OCI-M1 (cell line): ENCODE measurements at places on chromosomes 1 and 21.
A peak's percentile ranks its signal among the peaks of the same experiment; 100 is the strongest.

DNA sequence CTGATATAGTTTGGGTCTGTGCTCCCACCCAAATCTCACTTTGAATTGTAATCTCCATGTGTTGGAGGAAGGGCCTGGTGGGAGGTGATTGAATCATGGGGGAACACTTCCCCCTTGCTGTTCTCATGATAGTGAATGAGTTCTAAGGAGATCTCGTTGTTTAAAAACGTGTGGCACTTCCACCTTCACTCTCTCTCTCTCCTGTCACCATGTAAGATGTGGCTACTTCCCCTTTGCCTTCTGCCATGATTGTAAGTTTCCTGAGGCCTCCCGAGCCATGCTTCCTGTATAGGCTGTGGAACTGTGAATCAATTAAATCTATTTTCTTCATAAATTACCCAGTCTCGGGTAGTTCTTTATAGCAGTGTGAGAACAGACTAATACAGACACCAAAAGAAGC is 40.4 kb downstream of the FRRS1 start:
- peak; percentile 59 for DNase-seq

DNA sequence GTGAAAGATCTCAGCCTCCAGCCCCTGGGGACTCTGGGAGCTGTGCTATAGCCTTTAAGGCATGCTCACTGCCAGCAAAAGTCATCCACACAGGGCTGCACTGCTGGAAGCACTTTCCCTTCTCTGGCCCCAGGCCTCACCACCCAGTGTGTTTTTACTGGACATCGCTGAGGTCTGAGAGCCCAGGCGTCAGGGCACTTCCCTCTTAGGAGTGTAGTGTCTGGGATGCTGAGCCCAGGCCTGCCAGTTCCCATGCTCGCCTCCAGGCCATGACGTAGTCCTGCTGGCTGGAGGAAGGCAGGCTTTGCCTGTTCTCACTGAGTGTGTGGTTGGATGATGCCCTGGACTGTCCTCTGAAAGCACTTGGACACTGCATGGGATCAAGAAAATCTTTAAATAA is 101.2 kb downstream of the GDAP2 start:
- no peak for DNase-seq

GRCh38 chr1:39275836-39276507 is 71.5 kb downstream of the MACF1 start:
- peak; percentile 18 for DNase-seq

DNA sequence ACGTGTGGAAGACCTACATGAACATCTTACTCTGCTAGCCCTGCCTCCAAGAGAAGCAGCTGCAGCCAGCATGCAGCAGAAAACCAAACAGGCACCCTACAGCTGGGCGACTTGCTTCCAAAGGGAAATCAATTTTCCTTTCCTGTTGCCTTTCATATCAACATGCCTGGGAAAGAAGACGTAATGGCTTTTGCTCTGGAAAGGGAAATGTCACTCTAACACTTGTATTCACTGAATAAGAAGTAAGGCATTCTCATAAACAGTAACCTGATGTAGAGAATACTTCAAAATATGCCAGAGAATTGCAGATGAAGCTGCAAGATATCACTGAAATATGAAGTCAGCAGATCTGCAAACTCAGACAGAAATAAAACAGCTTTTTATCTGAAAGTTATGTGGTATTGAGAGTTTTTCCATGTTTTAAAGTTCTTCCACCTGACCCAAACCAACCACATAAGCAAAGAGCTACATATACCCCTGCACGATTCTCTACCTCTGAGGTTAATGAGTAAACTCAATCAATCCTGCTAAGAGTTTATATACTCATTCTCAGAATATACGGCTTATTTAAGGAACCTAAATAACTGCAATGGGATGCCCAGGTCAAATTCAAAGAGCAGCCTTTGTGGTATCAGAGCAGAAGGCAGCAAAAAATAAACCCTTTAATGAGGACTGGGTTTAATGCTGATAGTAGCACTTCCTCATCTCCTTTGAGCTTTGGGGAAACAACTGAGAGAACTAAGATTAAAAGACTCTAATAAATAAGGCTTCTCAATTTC is 150.9 kb downstream of the RERE start:
- DNase-seq: peak; percentile 44

DNA sequence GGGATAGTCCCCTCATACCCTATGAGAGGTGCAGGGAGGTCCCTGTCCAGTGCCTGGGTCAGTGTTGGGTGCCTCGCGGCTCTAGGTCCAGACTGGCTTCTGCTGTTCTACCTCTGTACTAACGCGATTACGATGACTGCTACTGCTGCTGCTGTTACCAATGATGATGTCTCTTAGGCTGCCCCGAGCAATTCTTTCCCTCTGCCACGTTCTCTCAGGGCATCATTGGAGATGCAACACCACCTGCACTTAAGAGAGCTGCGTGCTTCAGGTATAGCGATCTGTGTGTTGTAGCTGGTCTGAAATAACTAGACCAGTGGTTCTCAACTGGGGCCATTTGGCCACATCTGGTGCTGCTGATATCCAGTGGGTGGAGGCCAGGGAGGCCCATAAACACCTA is 36.9 kb downstream of the KAZN start:
- DNase-seq: no peak

GRCh38 chr21:42614811-42615351 is 38.5 kb upstream of the PDE9A start:
- peak; percentile 82 for DNase-seq

- DNase-seq: peak; percentile 13
These were observed 123.4 kb downstream of the HIVEP3 start for GRCh38 chr1:41795205-41795762.

GRCh38 chr1:96519851-96520578 is 201.6 kb upstream of the PTBP2 start:
- peak; percentile 9 for DNase-seq

- DNase-seq: no peak
These were observed 252.7 kb downstream of the DISC1 start for GRCh38 chr1:231879296-231879695.

DNA sequence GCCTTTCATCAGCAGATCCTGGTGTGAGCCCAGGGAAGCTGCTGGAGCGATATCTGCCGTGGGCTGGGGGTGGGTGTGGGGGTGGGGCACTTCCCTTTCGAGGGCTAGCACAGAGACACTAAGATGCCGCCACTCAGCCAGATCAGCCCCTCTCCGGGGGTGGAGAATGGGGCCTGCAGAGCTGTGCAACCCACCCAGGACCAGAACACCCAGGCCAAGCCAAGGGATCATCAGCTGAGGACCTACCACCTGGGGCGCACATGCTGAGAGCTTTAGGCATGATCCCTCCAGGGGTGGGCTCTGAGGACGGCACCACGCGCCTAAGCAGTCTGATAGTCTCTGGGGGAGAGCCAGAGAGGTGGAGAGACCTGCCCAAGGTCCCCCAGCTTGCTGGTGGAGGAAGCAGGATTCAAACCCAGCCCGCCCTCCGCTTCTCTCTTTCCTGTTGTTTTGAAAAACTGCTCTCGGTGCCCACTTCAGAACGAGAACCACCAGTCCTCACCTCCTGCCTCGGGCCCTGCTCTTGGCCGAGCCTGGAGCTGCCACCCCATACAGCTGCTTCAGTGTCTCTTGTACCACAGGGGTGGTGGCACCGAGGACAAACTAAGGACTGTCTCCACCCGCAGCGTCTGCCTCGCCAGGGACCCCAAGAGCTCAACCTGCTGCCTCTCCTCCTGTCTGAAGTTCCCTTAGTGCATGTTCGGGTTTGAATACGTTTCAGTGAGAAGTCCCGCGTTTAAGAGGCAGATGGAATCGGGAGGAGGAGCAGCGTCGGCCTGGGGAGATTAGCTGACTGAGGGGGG is 39.7 kb upstream of the RUNX3 start:
- DNase-seq: no peak

GRCh38 chr21:45328198-45329091 is 40.8 kb upstream of the POFUT2 start:
- DNase-seq: no peak

DNA sequence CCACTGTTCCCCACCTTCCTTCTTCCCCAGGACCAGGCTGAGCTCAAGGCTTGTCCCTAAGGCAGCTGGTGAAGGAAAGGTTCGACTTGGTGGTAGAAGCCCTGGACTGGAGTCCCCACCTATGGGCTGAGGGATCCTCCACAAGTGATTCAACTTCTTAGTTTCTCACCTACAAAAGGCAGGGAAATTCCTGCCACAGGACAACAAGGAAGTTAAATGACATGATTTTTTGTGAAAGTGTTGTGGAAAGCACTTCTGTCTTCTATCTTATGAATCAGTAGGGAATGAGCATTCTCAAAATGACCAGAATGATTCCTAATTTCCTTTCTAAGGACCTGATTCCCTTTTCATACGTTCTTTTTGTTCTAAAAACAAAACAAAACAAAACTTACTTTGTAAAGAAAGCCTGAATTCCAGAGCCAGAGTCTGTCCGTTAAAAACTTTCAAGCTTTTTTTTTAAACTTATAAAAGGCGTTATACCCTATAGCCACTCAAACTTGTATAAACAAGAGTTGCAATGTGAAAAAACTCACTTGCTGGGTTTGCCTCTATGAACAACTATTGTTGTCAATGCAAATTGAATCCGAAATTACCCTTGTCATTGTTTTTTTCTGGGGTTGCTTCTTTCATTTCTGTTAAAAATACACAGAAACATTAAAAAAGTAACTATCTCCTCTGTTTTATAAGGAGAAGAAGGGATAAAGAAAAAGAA is 12.2 kb downstream of the KCNJ15 start:
- no peak for DNase-seq

DNA sequence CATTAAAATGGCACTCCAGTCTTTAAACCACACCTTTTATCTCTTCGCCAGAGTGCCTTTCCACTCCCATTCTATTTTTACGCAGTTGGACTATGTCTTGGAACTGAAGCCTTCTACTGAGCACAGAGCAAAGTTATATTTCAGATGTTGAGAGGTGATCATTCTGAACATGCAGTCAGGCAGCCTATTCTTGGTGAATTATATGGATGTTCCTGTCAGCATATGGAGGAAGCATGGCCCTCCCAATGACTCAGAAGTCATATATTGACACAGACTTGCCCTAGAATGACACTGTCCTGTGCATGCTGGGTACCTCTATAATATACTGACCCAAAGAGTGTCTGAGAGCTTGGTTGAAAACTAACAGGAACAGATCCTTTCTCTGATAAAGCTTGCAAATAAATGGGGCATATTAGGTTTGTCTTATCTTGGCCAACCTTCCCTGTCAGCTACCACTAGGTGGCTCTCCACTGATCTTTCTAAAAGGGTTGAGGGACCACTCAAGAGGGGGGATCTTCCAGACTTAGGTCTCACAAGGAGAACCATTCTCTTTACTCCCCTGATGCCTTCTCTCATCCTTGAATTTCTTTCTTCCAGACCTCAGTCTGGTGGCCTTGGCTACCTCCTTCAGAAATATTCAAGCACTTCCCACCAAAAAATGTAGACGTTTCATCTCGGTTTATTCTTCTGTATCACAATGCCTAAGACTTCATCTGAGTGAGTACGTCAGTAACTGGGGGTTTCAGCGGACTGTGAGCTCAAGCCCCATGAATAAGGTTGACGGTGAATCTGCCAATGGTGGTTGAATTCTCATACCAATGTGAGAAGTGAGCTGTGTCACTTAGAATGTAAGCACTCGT is 11.8 kb upstream of the ALG14 start:
- peak; percentile 69 for DNase-seq

DNA sequence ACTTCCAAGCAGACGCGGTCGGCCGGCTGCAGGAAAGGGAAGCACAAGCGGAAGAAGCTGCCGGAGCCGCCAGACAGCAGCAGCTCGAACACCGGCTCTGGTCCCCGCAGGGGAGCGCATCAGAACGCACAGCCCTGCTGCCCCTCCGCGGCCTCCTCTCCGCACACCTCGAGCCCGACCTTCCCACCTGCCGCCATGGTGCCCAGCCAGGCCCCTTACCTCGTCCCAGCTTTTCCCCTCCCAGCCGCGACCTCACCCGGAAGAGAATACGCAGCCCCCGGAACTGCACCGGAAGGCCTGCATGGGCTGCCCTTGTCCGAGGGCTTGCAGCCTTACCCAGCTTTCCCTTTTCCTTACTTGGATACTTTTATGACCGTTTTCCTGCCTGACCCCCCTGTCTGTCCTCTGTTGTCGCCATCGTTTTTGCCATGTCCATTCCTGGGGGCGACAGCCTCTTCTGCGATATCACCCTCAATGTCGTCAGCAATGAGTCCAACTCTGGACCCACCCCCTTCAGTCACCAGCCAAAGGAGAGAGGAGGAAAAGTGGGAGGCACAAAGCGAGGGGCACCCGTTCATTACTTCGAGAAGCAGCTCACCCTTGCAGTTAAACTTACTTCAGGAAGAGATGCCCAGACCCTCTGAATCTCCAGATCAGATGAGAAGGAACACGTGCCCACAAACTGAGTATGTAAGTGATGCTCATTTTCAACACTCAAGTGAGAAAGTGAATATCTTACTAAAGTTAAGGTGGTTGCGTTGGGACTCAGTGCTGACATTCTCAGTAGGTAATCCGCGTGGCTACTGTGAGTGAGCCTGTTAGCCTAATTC is 25.5 kb downstream of the UTS2 start:
- DNase-seq: no peak

- DNase-seq: no peak
These were observed 125.2 kb downstream of the ZNF648 start for GRCh38 chr1:181936269-181936668.

- no peak for DNase-seq
These were observed 425.4 kb downstream of the ADGRL2 start for GRCh38 chr1:82226186-82226505.

GRCh38 chr1:87598429-87598828 is 269.7 kb downstream of the LMO4 start:
- peak; percentile 45 for DNase-seq

DNA sequence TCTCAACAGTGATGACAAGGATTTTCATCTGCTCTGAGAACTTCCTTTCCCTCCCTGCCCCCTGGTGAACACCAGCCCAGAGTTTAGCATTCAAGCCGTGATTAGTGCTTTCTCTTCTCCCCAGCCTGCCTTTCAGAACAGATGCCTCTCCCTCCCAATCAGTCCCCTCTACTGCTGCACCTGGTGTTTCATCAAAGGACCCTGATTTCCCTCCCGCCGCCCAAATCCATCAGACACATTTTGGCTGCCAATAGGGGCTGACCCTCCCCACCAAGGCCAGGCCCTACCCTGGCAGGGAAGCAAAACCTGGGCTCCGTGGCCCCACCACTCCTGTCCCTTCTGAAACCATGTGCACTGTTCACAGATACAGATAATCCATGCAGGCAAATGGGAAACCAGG is 34.0 kb upstream of the KLHDC7A start:
- DNase-seq: no peak

GRCh38 chr1:52546852-52547251 is 6.0 kb downstream of the TUT4 start:
- no peak for DNase-seq

- no peak for DNase-seq
These were observed 7.1 kb upstream of the CDK18 start for GRCh38 chr1:205497351-205497750.

GRCh38 chr1:14768582-14769304 is 170.3 kb downstream of the KAZN start:
- no peak for DNase-seq

DNA sequence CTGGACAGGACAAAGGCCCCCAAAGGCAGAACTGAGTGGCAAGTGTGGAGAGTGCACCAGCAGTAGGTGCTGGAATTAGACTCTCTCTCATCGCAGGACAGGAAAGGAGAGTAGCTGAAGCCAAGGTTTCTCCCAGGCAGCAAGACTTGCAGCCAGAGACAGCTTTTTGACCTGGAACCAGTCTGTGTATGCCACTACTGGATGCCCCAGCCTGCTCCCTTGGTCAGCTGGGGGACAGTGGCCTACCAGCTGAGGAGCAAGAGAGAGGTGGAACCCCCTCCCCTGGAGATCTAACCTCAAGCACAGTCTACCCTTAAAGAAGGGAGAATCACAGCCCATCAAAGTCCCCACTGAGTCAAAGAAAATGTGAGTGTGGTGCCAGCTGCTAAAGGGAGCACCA is 375.7 kb downstream of the KCNH1 start:
- DNase-seq: no peak

- no peak for DNase-seq
These were observed 44.6 kb downstream of the SLX9 start for GRCh38 chr21:44984428-44984791.
